ENCODE measurements at places on chromosomes 6 and 20.

GRCh38 chr6:161169696-161170095, 104.2 kb downstream of the AGPAT4 start:
- no peak for DNase-seq

- no peak for DNase-seq
Measured at GRCh38 chr20:47262365-47263013, 94.0 kb downstream of the ZMYND8 start.

DNA sequence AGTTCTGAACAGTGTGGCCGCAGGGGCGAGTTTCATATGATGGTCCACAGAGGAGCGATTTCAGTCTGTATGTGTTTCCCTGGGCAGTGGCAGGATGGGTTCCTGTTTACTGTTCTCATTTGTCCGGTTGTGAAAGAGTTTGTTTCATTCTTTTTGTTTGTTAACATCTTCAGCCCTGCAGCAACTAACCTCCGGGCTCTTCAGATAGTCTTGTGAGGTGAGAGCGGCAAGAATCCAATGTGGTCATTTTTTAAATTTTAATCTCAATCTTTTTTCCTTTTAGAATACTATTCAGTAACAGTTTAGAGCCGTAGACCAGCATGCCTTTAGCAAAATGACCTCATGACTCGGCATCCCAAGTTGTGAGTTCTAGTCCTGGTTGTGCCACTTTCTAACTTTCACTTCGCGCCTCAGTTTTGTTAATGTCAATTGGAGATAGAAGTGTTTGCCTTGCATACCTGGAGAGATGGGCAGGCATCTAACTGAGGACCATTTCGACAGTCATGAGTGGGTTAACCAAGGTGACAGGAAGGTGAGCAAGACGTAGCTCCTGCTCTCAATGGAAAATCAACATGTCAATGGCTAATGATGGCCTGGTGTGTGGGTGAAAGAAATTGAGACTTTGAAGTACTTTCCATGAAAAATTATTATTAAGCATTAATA, 38.5 kb upstream of the PXDC1 start:
- no peak for DNase-seq

DNA sequence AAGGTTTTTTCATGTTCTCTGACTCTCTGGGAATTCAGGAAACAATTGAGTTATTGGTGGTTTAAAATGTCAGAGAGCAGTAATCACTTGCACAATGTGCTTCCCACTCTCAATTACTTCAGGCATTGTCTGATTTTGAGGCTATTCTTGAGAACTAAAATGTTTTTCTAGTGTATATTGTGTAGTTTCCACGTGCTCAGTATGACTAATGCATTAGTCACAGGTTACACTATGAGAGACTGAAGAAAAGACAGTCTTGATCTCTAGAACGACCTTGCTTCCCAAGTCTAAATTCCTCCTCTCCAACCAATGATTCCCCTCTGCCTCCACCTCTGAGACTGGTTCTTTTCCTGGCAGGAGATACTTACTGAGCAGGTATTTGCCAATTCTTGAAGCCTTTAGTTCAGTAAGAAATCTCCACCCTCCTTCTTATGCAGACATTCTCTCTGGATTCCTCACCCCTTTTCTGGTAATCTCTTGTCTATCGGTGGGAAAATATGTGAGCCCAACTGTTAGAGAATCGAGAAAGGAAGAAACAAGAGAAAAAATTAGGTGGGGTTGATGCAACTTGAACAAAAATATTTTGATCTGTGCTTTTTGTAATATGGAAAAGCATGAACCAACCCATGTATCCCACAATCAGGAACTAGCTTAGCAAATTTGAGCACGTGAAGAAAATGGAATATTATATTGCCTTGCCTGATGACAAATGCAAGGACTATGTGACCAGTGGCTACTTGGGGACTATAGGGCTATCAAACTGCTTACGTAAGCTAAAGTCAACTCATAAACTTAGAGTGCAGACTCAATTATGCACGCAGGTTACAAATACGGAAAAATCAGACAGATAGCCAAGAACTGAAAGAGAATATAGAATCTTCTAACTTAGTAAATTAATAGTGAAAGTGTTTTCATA, 61.1 kb upstream of the SLC22A16 start:
- no peak for DNase-seq

GRCh38 chr6:127090051-127090450, 28.4 kb upstream of the RSPO3 start:
- DNase-seq, result no peak

- DNase-seq, result no peak
Measured at GRCh38 chr20:9110365-9110764, 41.5 kb downstream of the PLCB4 start.

All from activated CD8-positive, alpha-beta memory T cell treated with anti-CD3 and anti-CD28 coated beads for 1 hour (primary cell).